ENCODE measurements at places on chromosomes 1 and 21.

- DNase-seq, result no peak
Measured at GRCh38 chr1:79224537-79224936, 218.0 kb upstream of the ADGRL4 start.

GRCh38 chr1:210695026-210695425 is 366.3 kb downstream of the HHAT start:
- DNase-seq, result no peak

GRCh38 chr1:247373721-247374141 is 42.1 kb upstream of the ZNF496 start:
- DNase-seq, result peak; percentile 46

GRCh38 chr1:205350691-205351141 is 6.0 kb downstream of the KLHDC8A start:
- DNase-seq, result peak; percentile 66

Measured in HAP-1 (cell line).